NCI-H1694 treated with DMSO at 0.1 percent for 48 hours (cell line): ENCODE measurements at places on chromosomes 11 and 22.
A peak's percentile ranks its signal among the peaks of the same experiment; 100 is the strongest.

DNA sequence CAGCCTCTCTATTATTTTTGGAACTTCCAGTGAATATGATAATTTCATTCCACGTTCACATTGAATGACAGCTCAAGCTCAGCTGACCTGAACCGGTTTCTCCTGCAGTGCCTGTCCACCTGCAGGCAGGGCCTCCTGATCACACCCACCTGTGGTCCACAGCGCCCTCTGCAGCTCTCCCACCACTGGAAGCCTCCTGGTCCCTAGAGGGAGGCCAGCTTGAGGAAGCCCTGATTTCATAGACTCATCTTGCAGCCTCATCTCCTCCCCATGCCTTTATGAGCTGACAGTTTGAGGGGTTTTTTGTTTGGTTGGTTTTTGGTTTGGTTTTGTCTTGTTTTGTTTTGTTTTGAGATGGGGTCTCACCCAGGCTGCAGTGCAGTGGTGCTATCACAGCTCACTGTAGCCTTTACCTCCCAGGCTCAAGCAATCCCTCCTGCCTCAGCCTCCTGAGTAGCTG lies 29.9 kb upstream of the MALAT1 start:
- DNase-seq = no peak

GRCh38 chr11:61718621-61719302 lies 33.7 kb upstream of the MYRF start:
- peak; percentile 59 for DNase-seq

GRCh38 chr22:30159561-30160353 lies 79.5 kb downstream of the HORMAD2 start:
- no peak for DNase-seq

- DNase-seq = no peak
These were observed 12.5 kb upstream of the CARD18 start for GRCh38 chr11:105152021-105152512.

- DNase-seq = no peak
These were observed 14.3 kb upstream of the ARRB1 start for GRCh38 chr11:75365711-75366181.

GRCh38 chr11:11710556-11710955 lies 88.8 kb upstream of the GALNT18 start:
- DNase-seq = no peak

DNA sequence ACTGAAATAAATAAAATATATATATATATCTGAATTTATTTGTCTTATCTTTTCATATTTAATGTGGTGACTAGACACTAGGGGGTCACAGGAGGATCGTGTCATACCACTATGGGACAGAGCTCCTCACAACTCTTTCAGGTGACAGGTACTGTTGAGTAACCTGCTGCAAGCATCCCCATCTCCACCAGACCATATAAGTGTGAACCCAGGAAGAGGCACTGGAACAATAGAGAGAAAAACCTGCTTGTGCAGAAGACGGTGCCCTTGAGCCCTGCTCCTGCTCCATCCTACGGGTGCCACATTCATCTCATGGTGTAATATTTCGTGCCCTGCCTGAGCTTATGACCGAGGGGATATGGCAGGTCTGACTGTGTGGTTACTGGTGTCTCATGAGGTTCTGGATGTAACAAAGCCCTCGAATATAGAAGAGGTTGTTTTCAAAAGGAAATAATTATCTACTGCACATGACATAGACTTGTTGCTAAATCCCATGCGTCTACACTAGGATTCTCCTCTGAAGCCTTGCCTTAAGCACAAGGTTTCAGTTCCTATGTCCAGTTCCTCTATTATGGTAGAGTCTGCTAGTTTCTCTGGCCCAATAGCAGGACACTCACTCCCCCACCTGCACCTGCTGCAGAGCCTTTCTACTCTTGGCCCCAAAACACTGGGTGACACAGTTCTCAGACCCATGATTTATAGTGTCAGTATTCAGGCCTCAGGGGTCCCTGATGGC lies 70.4 kb downstream of the GGTLC2 start:
- no peak for DNase-seq

DNA sequence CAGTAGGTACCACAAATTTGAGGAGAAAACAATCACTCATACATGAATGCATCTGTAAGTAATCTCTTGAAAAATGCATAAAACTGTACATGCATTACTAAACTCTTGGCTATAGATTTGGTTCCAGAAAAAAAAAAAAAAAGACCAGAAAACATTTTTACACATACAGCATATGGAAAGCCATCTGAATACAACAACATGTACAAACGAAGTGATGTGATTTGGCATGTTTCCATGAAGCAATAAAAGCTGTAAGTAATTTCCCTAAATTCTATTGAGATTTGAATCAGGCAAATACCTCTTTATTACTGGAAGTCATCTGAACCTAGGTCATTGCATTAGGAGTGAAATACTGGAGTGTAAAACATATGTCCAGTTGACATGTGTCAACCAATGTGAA lies 31.9 kb upstream of the ZC3H12C start:
- DNase-seq = peak; percentile 37

DNA sequence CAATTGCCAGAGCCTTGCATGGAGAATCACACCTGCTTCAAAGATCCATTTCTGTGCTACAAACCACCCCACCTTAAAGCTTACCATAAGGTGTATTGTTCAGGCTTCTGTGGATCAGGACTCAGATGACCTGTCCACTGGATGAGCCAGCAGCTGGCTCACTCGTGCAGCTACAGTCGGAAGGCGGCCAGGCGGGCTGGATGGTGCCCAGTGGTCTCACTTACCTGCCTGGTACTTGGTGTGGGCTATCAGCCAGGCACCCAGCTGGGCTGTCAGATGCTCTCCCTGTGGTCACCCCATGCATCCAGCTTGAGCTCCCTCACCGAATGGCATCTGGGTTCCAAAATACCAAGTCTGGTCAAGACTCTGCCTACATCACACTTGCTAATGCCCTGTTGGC lies 10.9 kb upstream of the APOBEC3B start:
- no peak for DNase-seq

DNA sequence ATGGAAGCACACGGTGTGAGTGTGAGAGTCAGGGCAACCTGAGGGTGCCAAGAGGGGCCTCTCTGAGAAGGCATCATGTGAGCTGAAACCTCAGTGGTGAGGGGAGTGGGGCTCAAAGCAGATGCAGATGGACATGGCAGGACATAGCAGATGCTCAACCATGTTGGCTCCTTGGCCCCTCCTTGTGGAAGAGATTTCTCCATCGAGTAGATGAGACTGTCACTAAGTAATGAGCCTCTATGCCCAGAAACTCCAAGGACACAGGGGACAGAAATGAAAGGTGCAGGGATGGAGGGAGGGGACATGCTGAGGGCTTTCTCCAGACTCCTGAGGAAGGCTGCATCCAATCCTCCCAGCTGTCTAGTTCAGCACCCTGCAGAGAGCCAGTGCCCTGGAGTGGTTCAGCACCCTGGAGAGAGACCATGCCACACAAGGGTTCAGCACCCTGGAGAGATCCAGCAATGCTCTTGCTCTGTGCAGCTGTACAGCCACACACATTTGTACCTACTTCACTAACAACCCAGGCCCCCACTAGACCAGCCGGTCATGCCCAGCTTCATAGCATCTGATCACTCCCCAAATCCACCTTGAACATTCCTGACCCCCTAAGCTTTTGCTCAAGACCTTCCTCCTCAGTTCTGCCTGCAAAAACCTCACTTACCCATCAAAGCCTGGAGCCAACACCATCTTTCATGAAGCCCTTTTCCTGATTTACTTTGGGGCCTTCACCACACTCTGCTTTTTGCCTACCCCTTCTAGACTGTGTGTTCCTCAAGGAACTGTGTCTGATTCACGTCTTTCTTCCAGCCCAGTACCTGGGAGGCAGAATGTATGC lies 252.0 kb downstream of the CTTN start:
- no peak for DNase-seq

GRCh38 chr22:40026641-40027040 lies 31.9 kb downstream of the FAM83F start:
- DNase-seq = no peak

GRCh38 chr11:14645015-14645912 lies 1.7 kb downstream of the PDE3B start:
- DNase-seq = peak; percentile 47

GRCh38 chr11:79362821-79363220 lies 78.0 kb downstream of the TENM4 start:
- no peak for DNase-seq

- no peak for DNase-seq
These were observed 61.6 kb upstream of the EIF3D start for GRCh38 chr22:36590441-36591056.

DNA sequence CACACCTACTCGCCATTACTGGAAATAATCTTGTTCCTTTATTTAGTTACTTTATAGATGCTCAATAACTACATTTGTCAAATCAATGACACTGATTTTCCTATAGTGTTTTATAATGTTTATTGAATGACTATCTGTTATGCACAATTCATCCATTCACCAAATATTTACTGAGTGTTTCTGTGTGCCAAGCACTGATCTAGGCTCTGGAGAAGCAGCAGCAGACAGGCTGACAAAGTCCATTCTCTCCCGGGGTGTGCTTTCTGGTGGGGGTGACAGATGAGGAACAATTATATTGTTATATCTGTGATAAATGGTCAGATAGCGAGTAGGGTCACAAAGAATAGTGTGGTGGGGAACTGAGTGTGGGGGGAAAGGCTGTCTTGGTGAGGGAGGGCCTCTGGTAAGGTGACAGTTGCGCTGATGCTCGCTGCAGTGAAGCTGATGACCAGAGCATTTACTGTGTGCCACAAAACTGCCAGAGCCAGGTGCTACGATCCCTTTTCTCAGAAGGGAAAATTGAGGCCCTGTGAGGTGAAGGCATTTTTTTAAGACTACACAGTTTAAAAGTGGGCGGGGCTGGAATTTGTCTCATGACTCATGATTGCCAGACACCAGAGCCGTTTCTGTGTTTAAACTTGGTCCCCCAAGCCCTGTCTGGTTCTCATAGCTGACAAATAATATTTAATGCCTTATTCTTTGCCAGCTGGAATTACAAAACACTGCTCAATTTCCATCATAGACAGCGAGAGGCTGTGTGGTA lies 10.2 kb downstream of the PACS1 start:
- no peak for DNase-seq

DNA sequence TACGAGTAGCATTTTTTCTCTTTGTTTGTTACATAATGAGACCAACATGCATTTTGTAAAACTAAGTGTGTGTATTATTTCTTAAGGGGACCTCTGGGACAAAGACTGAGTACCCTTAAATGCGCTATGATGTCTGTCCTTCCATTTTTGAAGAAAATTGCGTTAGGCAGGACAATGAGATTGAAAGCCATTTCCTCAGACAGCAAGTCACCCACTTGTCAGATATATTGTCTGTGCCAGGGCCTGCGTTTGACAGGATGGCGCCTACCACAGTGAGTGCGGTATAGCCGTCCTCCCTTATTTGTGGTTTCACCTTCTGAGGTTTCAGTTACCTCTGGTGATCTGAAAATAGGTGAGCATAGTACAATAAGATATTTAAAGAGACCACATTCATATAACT lies 2.2 kb downstream of the AP2A2 start:
- DNase-seq = no peak

GRCh38 chr11:109123816-109124787 lies 297.9 kb upstream of the C11orf87 start:
- peak; percentile 42 for DNase-seq

DNA sequence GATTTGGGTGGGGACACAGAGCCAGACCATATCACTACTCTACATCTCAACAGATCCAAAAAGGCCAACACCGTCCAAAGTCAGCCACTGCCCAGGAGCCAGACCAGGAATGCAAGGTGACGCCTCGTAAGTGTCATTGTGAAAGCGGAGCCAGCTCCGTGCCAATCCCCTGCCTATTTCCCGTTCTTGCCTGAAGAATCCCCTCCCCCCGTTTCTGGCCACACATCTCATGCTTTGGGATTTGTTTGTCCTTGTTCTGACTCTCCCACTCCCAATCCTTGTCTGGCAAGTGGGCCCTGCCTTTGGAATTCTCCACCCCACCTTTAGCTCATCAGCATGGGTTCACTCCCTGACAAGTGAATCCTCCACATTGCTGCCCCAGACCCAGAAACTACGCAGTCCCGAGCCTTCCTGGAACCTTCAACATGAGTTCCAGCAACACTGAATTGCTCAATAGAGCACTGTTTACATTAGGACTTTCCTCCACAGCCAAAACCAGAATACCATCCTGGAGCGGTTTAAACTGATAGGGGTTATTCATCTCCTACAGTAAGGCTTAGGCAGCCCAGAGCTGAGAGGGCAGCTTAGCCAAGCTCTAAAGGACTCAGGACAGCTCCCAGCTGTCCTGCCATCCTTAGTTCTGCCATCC lies 6.0 kb upstream of the SLC35C1 start:
- DNase-seq = peak; percentile 17

DNA sequence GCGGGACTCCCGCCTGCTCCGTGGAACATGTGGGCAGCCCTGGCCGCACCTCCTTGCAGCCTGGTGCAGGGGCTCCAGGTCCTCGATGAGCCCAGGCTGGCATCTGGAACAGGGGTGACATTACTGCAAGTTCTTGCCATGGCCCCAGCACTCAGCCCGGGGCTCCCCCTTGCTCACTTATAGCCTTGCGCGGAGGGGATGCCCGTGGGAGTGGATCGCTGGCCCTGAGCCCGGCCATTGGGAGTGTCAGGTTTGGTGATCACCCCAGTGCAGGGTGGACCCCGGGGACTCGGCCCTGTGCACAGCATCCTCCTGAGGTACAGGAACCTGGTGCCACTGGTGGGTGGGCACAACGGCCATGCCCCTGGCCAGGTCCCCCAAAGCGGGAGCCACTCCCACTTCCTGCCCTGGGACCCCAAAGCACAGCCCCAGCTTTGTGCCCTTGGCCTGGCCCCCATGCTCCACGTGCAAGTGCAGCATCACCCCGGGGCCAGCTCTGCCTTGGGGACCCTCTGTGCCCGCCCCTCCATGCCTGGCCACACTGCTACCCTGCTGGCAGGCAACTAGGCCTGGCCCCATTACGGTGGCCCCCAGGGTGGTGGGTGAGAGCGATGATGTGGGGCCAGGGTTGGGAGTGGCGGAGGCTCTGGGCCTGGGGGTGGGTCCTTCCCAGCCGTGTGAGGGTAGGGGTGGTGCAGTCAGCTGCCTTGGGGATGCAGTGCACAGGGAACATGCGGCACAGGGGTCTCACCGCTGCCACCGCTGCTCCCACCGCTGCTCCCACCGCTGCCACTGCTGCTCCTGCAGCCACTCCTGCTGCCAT lies 439.8 kb downstream of the TBC1D22A start:
- no peak for DNase-seq

GRCh38 chr11:109552376-109552775 lies 130.4 kb downstream of the C11orf87 start:
- no peak for DNase-seq

- peak; percentile 55 for DNase-seq
These were observed 281.9 kb downstream of the CADM1 start for GRCh38 chr11:115222218-115222862.

- DNase-seq = no peak
These were observed 472.3 kb downstream of the MN1 start for GRCh38 chr22:27329131-27329850.

GRCh38 chr22:33842421-33843094 lies 77.7 kb downstream of the LARGE1 start:
- DNase-seq = no peak

GRCh38 chr11:111367411-111368284 lies 11.4 kb downstream of the POU2AF1 start:
- no peak for DNase-seq
